ENCODE measurements at places on chromosomes 11 and 22.

GRCh38 chr11:124541204-124541603 lies 2.2 kb downstream of the OR8B12 start:
- DNase-seq = no peak
- peaks cover 3% of the 10 kb centered on the region for H3K27me3 ChIP-seq
- H3K36me3 ChIP-seq = no peaks in the 10 kb centered on the region
- H3K4me3 ChIP-seq = no peak overlapping the region
- peaks cover 19% of the 10 kb centered on the region for H3K4me1 ChIP-seq
- H3K27ac ChIP-seq = no peak overlapping the region

- H3K27me3 ChIP-seq = no peaks in the 10 kb centered on the region
- no peaks in the 10 kb centered on the region for H3K36me3 ChIP-seq
- no peak for DNase-seq
- H3K4me3 ChIP-seq = no peak overlapping the region
These were observed 565.2 kb downstream of the BUD13 start for GRCh38 chr11:116207421-116208141.

GRCh38 chr22:48045369-48045768 lies 1282.9 kb downstream of the TBC1D22A start:
- no peak overlapping the region for H3K4me3 ChIP-seq
- H3K4me1 ChIP-seq = peaks cover 10% of the 10 kb centered on the region

- H3K4me3 ChIP-seq = no peak overlapping the region
- H3K27ac ChIP-seq = no peak overlapping the region
- H3K36me3 ChIP-seq = peaks cover 8% of the 10 kb centered on the region
- peaks cover 62% of the 10 kb centered on the region for H3K4me1 ChIP-seq
These were observed 413.9 kb downstream of the TENM4 start for GRCh38 chr11:79026803-79027445.

DNA sequence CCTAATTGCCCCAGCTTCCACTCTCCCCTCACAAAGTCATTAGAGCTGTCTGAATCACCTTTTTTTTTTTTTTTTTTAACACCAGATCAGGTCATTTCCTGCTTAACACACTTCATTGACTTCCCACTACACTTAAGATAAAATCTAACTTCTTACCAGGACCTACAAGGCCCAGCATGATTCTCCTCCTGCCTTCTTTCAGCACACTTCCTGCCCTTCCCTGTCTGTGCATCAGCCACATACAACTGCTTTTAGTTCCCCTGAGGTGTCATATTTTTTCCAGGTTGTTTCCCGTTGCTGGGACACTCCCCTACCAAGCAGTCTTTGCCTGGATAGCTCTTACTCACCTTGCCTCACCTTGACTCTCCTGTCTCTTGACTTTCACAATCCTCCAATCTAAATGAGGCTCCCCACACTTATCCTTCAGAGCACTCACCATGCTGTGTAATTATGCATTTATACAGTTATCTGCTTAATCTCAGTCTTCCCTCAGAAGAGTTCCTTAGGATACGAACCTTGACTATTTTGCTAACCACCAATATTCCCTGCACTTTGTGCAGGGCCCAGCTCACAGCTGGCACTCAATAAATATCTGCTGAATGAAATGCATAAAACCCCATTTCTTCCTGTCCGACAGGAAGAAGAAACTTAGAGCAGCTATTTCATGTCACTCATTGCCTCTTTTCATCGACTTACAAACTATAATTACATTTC lies 96.6 kb upstream of the AKIP1 start:
- no peak overlapping the region for H3K4me3 ChIP-seq
- no peak overlapping the region for H3K27ac ChIP-seq
- H3K4me1 ChIP-seq = peaks cover 34% of the 10 kb centered on the region

GRCh38 chr11:19602406-19602805 lies 110.2 kb upstream of the NAV2 start:
- H3K4me1 ChIP-seq = peaks cover 32% of the 10 kb centered on the region
- H3K27ac ChIP-seq = no peak overlapping the region
- peaks cover 11% of the 10 kb centered on the region for H3K36me3 ChIP-seq
- peaks cover 6% of the 10 kb centered on the region for H3K27me3 ChIP-seq
- H3K4me3 ChIP-seq = no peak overlapping the region

DNA sequence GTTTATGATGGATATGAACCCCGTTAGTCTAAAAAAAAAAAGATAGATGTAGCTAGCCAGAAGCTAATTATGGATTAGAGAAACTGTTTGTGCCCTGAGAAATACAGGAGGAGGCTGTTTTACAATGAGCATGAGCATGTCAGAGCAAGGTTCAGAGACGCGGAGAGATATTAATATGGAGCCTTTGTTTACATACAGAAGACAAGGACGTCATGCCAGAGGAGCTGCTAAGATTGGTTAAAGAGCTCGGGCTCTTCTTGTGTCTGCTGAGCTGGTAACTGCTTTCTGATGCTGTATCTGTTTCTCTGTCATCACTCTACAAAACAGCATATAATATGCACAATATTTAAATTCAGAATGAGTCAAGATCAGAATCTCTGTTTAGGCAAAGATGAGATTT lies 24.9 kb upstream of the CCDC89 start:
- H3K4me1 ChIP-seq = peaks cover 23% of the 10 kb centered on the region
- H3K4me3 ChIP-seq = no peak overlapping the region
- DNase-seq = no peak
- H3K27ac ChIP-seq = no peak overlapping the region
- no peaks in the 10 kb centered on the region for H3K27me3 ChIP-seq

DNA sequence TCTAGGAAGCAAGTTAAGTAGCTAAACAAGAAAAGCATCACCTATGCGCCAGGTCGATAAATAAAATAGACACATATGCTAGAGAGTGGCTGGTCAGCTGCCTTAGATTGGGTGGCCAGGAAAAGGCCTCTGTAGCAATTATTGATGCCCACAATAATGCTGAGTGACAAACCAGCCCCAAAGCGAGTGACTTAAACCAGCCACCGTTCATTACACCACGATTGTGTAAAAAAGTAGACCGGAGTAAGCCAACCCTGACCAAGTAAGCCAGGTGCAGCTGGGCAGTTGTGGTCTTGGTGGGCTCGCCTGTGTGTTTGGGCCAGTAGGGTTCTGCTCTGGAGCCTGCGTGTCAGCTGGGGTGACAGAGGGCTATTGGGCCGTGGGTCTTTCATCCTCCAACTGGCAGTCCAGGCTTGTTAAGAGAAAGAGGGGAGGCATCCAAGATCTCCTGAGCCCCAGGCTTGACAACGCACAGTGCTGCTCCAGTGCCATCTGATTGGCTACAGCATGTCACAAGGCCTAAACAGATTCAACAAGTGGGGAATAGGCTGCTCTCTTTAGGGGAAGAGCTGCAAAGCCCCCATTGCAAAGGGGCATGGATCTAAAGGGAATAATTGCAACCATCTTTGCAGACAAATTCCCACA lies 100.4 kb upstream of the PARVA start:
- no peaks in the 10 kb centered on the region for H3K36me3 ChIP-seq
- peaks cover 27% of the 10 kb centered on the region for H3K27me3 ChIP-seq
- no peaks in the 10 kb centered on the region for H3K4me1 ChIP-seq

- no peak overlapping the region for H3K27ac ChIP-seq
- H3K4me3 ChIP-seq = no peak overlapping the region
- peaks cover 13% of the 10 kb centered on the region for H3K4me1 ChIP-seq
- H3K36me3 ChIP-seq = no peaks in the 10 kb centered on the region
These were observed 56.6 kb downstream of the KCNC1 start for GRCh38 chr11:17791144-17791543.

- peaks cover 13% of the 10 kb centered on the region for H3K4me1 ChIP-seq
- H3K36me3 ChIP-seq = no peaks in the 10 kb centered on the region
- no peak overlapping the region for H3K4me3 ChIP-seq
These were observed 1408.4 kb upstream of the TENM4 start for GRCh38 chr11:80849253-80849652.

DNA sequence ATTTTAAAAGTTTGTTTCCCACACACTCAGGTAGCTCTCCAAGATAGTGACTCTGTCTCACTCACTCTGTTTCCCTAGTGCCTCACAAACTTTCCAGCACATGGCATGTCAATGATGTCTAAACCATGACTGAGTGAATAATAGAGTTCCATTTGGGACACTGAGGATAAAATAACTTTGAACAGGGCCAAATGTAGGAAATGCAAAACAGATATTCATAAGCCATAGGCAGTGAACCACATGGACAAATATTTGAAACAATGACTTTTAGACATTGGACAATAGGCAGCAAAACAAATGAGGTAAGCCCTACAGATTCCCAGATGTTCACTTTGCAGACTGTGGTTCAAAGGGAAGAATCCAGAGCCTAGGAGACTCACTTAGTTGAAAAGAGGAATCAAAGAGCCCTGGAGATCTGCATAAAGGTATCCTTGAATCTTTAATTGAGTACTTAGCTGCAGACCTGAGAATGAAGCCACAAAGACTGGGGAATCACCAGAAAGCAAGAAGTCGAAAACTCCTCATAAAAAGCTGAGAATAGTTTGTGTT lies 173.3 kb downstream of the FAM76B start:
- H3K27ac ChIP-seq = no peak overlapping the region
- peaks cover 29% of the 10 kb centered on the region for H3K36me3 ChIP-seq
- no peak for DNase-seq
- H3K27me3 ChIP-seq = no peaks in the 10 kb centered on the region

- peaks cover 6% of the 10 kb centered on the region for H3K4me1 ChIP-seq
- DNase-seq = no peak
- H3K27me3 ChIP-seq = peaks cover 11% of the 10 kb centered on the region
- no peaks in the 10 kb centered on the region for H3K36me3 ChIP-seq
These were observed 22.1 kb downstream of the PRDM11 start for GRCh38 chr11:45168366-45169130.

DNA sequence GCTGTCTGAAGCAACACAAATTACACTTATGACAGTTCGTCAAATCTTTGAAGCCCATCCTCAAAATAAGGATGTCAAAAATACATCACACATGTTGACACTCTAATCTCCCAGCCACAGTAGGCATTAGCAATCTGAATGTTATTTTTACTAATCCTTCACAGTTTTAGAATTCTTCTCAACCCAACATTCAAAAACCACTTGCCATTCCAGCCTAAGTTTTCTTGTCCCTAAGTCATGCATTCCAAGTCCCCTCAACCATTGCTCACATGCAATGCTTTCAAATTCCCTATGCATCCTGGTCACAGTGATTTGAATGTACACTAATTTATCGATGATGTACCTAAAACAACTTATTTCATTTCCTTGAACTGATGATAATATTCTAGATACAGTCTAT lies 7.5 kb downstream of the BDNF start:
- peaks cover 18% of the 10 kb centered on the region for H3K36me3 ChIP-seq
- peaks cover 37% of the 10 kb centered on the region for H3K4me1 ChIP-seq
- H3K27ac ChIP-seq = no peak overlapping the region
- no peaks in the 10 kb centered on the region for H3K27me3 ChIP-seq
- DNase-seq = no peak

- no peak overlapping the region for H3K4me3 ChIP-seq
- peaks cover 40% of the 10 kb centered on the region for H3K4me1 ChIP-seq
- peaks cover 3% of the 10 kb centered on the region for H3K27me3 ChIP-seq
- peaks cover 45% of the 10 kb centered on the region for H3K36me3 ChIP-seq
- DNase-seq = no peak
These were observed 419.3 kb upstream of the NARS2 start for GRCh38 chr11:78993802-78994430.

GRCh38 chr22:30079952-30080533 lies at the start of gene HORMAD2:
Gene HORMAD2, plus strand, starts transcription at chr22:30080464. Its CDS starts 13,489 bp downstream, at chr22:30093953.
- peaks cover 19% of the 10 kb centered on the region for H3K4me1 ChIP-seq
- H3K36me3 ChIP-seq = no peaks in the 10 kb centered on the region
- H3K27ac ChIP-seq = no peak within 1 kb of the TSS
- peaks cover 45% of the 10 kb centered on the region for H3K27me3 ChIP-seq

DNA sequence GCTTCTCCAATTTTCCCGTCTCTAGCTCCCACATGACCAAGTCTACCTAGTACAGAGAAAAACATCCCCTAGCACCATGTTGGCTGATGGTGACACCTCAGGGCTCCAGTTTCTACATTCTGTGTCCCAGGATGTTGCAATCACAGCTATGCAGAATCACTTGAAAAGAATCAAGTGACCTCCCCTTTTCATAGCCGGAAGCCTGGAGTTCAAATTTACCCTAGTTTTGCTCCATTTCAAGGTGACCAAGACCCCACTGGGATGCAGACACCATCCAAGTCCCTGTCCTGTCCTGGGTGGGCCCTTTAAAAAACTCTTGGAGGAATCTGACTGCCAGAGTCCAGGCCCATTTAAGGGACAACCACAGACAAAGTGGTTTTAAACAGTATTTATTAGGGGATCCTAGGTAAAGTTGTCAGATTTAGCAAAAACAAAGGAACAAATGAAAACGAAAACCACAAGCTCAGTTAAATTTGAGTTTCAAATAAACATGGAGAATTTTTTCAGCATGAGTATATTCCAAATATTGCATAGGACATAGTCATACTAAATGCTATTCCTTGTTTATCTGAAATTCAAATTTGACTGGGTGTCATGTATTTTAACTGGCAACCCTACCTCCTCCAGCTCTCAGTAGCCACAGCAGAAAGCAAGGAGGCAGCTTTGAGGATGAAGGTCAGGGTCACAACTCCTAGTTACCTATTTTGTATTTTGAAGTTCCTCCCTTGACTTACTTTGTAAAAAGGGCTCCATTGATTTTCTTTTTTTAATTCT lies 52.4 kb downstream of the MIAT start:
- H3K27me3 ChIP-seq = peaks cover 4% of the 10 kb centered on the region
- DNase-seq = no peak
- H3K36me3 ChIP-seq = peaks cover 28% of the 10 kb centered on the region
- H3K27ac ChIP-seq = no peak overlapping the region
- no peak overlapping the region for H3K4me3 ChIP-seq
- peaks cover 25% of the 10 kb centered on the region for H3K4me1 ChIP-seq

- H3K36me3 ChIP-seq = peaks cover 26% of the 10 kb centered on the region
- DNase-seq = peak; percentile 58
- H3K27ac ChIP-seq = peak overlapping the region; percentile 82
- H3K4me3 ChIP-seq = peak overlapping the region; percentile 97
- peaks cover 41% of the 10 kb centered on the region for H3K4me1 ChIP-seq
- no peaks in the 10 kb centered on the region for H3K27me3 ChIP-seq
These were observed 657 bp downstream of the IGHMBP2 start for GRCh38 chr11:68904248-68904847.

DNA sequence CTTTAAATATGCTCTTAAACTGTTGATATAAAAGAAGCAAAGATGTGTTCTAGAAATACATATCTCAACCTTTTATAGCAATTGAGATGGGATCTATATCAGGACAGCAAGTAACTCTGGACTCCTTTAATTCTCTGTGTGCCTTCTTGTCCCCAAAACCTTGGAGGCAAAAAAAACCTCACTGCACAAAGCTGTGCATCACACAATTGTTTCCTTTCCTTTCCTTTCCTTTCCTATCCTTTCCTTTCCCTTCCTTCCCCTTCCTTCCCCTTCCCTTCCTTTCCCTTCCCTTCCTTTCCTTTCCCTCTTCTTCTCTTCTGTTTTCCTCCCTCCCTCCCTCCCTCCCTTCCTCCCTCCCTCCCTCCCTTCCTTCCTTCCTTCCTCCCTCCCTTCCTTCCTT lies 9.5 kb upstream of the TTC12 start:
- H3K4me3 ChIP-seq = no peak overlapping the region
- no peaks in the 10 kb centered on the region for H3K4me1 ChIP-seq
- peaks cover 70% of the 10 kb centered on the region for H3K27me3 ChIP-seq

- H3K4me3 ChIP-seq = peak overlapping the region; percentile 78
- DNase-seq = peak; percentile 75
- H3K27me3 ChIP-seq = peaks cover 50% of the 10 kb centered on the region
- no peak overlapping the region for H3K27ac ChIP-seq
- H3K4me1 ChIP-seq = peaks cover 34% of the 10 kb centered on the region
These were observed 33.7 kb upstream of the PRR5 start for GRCh38 chr22:44668190-44668885.

- H3K36me3 ChIP-seq = peaks cover 27% of the 10 kb centered on the region
- peaks cover 4% of the 10 kb centered on the region for H3K27me3 ChIP-seq
- peak overlapping the region; percentile 43 for H3K27ac ChIP-seq
- peaks cover 31% of the 10 kb centered on the region for H3K4me1 ChIP-seq
- no peak for DNase-seq
These were observed 61.0 kb downstream of the FAM168A start for GRCh38 chr11:73536961-73537360.

GRCh38 chr11:132177106-132177505 lies 806.7 kb downstream of the NTM start:
- no peak overlapping the region for H3K4me3 ChIP-seq
- no peak overlapping the region for H3K27ac ChIP-seq
- no peaks in the 10 kb centered on the region for H3K36me3 ChIP-seq
- H3K4me1 ChIP-seq = peaks cover 10% of the 10 kb centered on the region
- H3K27me3 ChIP-seq = peaks cover 19% of the 10 kb centered on the region
- peak; percentile 43 for DNase-seq

Measured in nephron progenitor cell (in vitro differentiated cells).